ENCODE measurements at places on chromosomes 13 and 19.

GRCh38 chr19:15544970-15545369 lies 36.6 kb downstream of the CYP4F22 start:
- DNase-seq: no peak

DNA sequence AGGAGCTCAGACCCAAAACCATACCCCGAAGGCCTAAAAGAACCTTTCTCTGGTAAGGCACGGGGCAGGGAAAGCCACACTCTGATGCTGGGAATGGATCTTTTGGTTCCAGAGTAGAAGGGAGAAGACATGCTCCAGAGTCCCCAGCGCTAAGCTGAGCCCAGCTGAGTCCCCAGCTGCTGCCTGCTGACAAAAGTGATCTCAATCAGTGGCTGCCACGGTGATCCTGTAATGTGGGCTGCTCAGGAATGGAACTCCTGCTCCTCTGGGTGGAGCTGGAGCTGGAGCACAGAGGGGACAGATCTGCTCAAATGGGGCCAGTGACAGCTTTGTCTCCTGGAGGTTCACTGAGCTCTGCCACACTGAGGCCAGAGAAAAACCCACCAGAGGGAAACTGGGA lies 70.5 kb downstream of the MLLT1 start:
- DNase-seq: no peak

GRCh38 chr13:20987599-20987998 lies 73.8 kb downstream of the LATS2 start:
- DNase-seq: no peak

- DNase-seq: no peak
Measured at GRCh38 chr19:29596885-29597525, 9.1 kb upstream of the POP4 start.

- no peak for DNase-seq
Measured at GRCh38 chr13:40613914-40614313, 52.5 kb downstream of the FOXO1 start.

DNA sequence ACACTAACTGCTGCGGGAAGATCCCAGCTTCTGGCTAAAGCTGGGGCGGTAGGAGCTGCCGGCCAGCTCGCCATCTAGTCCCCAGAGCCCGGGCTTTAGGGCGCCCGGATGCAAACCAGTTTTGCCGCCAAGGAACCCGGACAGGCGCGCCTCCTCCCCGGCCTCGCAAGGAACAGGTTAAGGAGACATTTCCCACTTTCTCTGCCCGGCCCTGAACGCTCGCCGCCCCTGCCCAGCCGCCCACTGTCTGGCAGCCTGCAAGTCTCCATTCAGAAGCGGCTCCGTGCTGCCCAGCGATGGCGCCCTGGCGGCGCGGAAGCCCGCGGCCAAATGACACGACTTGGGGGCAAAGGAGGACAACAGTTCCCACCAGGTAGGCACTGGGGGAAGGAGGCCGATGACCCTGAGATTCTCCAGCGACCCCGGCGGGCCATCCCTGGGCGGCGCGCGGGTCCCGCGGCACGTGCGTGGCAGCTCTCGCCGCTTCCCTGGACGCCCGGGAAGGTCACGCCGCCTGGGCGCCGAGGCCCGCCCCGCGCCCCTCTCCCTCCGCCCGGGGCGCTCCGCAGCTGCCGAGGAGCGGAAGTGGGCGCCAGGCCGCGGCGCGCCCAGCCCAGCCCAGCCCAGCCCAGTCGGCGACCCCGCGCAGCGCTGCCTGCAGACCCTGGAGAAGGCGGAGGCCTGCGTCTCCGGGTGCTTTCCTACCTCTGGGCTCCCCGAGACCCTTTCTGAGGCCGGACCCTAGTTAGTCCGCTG lies 42.2 kb upstream of the HNRNPA1L2 start:
- no peak for DNase-seq

DNA sequence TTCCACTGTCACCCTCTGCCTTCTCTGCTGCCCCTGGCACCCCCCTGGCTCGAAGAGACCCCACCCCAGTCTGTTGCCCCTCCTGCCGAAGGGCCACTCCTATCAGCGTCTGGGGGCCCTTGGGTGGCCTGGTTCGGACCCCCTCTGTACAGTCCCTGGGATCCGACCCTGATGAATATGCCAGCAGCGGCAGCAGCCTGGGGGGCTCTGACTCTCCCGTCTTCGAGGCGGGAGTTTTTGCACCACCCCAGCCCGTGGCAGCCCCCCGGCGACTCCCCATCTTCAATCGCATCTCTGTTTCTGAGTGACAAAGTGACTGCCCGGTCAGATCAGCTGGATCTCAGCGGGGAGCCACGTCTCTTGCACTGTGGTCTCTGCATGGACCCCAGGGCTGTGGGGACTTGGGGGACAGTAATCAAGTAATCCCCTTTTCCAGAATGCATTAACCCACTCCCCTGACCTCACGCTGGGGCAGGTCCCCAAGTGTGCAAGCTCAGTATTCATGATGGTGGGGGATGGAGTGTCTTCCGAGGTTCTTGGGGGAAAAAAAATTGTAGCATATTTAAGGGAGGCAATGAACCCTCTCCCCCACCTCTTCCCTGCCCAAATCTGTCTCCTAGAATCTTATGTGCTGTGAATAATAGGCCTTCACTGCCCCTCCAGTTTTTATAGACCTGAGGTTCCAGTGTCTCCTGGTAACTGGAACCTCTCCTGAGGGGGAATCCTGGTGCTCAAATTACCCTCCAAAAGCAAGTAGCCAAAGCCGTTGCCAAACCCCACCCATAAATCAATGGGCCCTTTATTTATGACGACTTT lies 2.0 kb downstream of the ZFP36 start:
- no peak for DNase-seq

DNA sequence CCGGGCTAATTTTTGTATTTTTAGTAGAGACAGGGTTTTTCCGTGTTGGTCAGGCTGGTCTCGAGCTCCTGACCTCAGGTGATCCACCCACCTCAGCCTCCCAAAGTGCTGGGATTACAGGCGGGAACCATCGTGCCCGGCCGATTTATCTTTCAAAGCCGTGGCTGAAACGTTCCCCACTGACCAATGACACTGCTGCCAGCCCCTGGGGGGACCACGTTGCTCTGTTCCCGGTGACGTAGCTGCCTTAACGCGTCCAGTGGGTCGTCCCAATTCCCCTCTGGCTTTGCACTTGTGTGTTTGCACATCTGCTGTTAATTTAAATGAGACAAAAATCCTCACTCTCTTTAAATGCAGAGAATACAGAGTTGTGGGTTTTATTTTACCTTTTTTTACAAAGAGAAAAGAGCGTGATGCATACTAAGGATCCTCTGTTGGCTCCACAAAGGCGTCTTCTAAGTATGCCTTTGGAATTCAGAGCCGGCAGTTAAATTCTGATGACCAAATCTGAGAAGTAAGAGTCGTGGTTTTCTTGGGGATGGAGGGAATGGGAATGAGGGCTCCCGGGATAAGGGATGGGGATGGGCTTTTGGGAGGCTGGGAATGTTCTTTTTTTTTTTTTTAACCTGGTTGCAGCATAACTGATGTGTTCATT lies 18.6 kb upstream of the LMTK3 start:
- DNase-seq: no peak

DNA sequence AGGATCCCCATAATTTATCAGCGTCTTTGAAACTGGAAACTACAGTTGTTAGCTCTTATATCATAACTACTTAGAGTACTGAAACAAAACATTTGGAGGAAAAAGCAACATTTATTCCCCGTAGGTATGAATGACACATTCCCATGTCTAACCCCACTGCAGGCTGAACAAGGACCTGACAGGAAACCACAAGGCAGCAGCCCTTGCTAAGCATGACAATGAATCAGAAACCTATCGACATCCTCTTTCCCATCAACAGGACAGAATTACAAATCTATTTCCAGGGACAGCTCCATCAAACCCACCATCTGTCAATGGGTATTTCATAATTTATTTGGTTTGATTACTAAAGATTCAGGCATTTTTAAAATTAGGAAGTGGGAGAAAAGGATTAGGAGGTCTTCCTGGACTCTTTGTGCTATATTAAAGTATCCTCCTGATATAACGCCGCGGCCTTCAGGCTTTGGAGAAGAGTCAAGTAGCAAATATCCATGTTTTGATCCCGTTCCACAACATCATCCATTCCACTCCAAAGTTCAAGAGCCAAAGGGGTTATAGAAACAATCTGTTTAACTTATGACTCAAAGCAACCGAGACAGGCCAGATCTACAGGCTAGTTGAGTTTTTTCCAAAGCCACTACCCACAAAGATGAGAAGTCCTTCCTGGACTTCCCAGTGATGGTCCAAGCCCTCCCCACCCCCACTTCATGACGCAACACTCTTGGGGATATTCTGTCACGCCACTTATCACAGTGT lies 51.1 kb downstream of the FAM216B start:
- no peak for DNase-seq

Data from stimulated activated CD4-positive, alpha-beta T cell treated with anti-CD3 and anti-CD28 coated beads, Interleukin-12 subunit alpha, Interleukin-12 subunit beta, amount 100 ng/mL, for 48 hours (primary cell).